NCI-H2081 (cell line): ENCODE measurements at places on chromosomes 11 and 22.
A peak's percentile ranks its signal among the peaks of the same experiment; 100 is the strongest.

GRCh38 chr22:43293655-43294392, 49.3 kb downstream of the SCUBE1 start:
- no peak for DNase-seq

- DNase-seq, result no peak
These were observed 1172.8 kb upstream of the TENM4 start for GRCh38 chr11:80613655-80614054.

GRCh38 chr22:25014896-25015755, 62.6 kb downstream of the KIAA1671 start:
- no peak for DNase-seq

DNA sequence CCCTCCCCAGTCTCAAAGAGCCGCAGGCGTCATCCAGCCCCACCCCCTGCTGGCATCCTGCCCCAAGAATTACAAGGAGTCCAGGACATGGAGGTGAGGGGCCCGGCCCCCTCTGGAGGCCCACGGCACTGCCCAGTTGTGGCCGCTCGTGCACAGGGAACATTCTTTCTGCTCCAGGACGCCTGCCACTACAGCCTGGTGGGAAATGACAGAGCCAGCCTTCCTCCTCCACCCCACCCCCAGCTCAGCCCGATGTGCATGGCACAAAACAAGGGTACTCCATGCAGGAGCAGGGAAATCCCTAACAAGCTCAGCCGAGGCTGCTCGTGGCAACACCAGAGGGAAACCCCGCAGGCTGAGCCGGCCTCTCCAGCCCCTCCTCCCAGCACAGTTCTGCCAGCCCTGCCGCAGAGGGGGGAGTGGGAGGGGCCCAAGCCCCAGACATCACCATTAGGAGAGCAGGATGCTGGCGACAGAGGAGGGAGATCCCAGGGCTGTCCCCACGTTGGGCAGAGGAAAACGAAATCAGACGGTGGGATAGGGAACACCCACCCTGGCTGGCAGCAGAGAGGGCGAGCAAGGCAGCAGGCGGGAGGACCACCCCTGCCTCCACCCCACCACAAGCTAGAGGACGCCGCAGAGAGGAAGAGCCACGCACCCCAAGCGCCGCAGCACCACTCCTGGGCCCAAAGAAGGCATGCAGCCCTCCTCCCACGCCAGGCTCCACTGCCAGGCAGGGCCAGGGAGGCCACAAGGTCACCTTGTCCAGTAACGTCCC, 10.0 kb downstream of the IGSF9B start:
- peak; percentile 79 for DNase-seq

GRCh38 chr22:49791682-49792081, 36.0 kb downstream of the BRD1 start:
- DNase-seq, result no peak

DNA sequence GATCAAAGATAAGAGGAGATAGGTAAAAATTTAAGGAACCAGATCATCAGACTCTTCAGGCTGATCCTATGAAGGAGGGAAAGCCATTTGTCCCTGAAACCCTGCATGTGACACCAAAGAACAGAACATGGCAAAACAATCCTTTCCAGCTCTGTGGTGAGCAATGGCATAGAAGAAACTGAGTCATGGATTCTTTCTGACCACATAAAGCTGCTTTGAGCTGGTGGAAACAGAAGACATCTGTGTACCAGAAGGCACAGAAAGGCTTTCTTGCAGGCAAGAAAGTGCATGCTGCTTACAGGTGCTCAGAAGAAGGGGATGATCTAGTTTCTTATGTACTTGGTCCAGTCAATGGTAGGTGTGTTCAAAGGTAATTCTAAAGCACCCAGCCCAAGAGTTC, 45.0 kb upstream of the APOA1 start:
- DNase-seq, result no peak

DNA sequence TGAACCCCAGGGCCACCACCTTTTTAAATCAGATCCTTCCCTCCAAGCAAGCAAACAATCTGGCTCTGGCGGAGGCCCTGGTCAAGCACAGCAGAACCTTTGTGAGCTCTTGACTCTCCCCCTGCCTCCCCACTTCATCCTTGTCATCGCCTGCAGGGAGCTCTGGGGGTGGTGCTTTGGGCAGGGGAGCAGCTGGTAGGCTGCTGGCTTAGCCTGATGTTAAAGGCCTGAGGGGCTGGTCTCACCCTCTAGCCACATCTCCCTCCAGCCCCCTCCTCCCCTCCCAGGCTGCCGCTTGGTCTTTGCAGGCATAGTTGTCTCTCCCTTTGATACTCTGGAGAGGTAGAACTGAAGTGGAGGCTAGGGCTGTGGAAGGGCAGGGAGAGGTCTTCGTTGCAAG, 50.9 kb downstream of the THAP12 start:
- no peak for DNase-seq

DNA sequence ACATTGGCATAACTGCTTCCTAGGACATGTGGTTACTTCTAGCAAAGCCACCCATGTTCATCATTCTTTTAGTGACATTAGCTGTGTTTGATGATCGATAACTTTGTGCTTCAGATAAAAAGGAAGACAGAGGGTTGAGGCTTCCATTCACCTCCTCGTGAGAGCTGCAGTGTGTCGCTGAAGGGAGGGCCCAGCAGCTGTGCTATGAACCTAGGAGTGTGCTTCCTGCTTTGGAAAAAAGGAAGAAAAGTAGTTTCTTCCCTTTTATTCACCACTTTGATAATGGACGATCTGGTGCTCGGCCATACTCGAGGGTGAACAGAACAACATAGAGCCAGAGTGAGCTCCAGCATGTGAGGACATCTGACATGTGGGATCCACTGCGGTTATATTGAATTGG, 6.1 kb upstream of the RFPL2 start:
- DNase-seq, result no peak

- DNase-seq, result no peak
These were observed 131.9 kb upstream of the MTMR2 start for GRCh38 chr11:96055706-96056387.

DNA sequence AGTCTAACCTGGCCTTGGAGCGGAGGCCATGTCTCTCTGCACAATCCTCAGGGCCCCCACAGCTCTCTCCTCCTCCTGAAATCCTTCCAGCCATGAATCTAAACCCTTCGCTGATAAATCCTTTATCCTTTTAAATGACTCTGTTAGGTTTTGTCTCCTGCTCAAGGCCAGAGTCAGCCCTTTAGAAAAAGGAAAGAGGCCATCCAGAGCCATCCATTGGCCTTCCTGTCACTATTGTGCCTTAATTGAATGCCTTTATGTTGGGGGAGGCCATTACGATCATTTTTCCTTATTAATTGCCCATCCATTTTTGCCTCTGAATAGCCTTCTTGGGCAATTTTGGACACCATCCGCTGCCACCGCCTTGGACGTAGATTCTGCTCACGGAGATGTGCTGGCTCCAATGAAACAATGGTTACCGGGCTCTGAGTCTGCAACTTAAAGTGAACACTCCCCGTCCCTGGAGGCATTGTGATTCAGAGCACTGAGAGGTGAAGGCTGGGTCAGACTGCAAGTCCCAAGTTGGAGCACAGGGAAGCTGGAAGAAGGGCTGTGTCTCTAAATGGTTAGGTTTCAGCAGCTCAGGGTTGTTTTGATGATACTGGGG, 213.0 kb upstream of the E2F8 start:
- no peak for DNase-seq

GRCh38 chr22:44660051-44660830, 41.8 kb upstream of the PRR5 start:
- no peak for DNase-seq

DNA sequence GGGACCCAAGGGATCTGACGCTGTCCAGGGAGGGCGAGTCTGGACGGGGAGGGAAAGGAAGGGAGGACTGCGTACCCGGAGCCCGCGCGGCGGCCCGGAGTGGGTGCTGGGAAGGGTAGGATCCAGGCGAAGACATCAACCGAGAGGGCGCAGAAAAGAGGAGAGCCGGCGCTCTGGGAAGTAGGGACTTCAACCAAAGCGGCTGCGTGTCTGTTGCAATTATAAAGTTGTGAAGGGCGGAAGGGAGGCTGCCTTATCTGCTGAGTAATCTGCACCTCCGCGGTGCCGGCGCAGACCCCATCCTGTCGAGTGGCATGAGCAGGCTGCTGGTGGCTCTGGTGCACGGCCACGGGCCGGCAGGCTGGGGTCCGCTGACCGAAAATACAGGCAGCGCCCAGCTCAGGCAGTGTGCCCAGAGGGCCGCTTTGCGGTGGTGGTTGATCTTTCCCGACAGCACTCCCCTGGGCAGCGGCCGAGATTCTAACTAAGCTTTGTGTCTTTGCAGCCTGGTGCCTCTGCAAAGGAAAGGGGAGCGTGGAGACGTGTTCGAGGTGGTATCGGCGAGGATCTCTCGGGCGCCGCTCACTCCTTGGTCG, 978 bp downstream of the C11orf87 start:
- peak; percentile 31 for DNase-seq
